Fibroblast of gingiva (primary cell): ENCODE measurements at places on chromosomes 5 and 9.

- DNase-seq: peak; percentile 10
These were observed 379.2 kb downstream of the TMEM167A start for GRCh38 chr5:82698026-82698425.

DNA sequence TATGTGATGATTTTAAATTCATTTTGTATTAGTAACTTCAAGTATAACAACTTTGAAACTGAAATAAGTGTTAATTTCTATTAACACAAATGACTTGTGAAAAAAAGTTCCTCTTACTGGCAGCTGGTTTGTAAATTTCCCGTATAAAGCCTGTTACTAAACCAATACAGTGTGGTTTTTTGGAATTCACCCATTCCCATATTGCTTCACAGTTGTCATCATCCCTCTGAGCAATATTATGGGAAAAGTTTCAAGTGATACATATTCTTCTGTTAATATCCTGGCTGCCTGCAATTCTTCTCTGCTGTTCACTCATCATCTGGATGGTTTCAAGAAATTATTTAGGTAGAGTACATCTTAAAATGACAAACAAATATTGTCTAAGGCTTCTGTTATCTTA, 1185.1 kb upstream of the C9orf72 start:
- DNase-seq: no peak

GRCh38 chr9:73050887-73051550, 98.2 kb upstream of the ALDH1A1 start:
- no peak for DNase-seq

DNA sequence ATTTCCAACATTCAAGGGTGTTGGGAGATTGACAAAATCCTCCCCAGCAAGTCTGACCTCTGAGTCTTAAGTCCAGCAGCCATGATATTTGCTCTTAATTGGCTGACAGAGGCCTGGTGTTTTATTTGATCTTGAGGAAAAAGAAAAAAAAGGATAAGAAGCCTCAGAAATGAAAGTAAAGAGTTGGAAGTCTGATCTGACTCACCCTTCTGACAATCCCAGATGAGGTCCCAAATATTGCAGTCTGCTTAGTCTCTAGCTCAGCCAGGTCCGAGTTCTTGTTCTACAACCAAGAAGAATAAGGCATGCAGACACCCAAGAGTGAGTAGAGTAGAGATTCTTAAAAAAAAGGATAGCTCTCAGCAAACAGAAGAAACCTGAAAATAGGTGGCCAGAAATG, 632.5 kb upstream of the ST8SIA4 start:
- DNase-seq: no peak

DNA sequence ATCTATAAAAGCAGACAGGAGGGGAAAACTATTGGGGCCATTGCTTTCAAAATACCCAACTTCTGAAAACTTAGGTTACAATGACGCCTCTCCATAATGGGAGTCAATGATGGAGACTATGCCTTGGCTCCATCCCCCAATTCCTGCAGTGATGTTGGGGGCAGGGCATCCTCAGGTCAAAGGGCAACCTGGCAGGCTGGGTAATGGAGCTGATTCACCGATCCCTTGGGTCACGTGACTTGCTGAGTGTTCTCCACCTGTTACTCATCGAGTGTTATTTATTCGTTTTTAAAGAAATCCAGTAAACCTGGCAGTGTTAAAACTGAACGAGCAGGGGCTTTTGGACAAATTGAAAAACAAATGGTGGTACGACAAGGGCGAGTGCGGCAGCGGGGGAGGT, 244.4 kb downstream of the FAM114A2 start:
- DNase-seq: no peak

DNA sequence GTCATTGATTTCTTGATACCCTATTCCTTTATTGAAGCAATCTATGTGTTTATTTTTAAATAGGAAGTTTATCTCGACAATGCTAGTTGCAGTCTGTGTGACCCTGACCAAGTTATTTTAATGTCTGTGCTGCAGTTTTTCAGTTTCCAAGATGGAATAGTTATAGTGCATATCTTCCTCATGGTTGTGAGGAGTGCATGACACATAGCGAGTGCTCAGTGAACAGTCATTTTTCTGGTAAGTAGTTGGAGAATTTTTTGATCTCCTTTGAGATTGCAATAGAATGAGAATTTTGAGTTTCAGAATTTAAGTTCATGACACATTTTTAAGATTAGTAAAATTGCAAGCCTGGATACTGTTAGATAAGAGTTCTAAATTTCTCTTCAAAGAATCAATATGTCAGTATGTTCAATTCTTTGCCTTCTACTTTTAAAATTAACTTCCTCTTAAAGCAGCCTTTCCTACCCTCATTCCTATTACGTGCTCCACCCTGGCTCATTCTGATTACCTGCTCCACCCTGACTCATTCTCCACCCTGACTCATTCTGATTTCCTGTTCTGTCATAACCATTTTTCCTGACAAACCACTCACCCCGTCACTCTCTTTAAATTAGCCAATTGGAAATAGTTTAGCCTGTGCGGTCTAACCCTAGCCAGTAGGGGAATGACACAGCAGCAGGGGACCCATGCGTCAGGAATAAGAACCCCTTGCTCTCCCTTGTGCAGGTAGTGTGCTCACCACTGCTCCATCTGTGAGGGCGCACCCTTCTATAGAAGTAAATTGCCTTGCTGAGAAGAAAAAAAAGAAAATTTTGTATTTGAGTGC, 30.7 kb downstream of the SPIN1 start:
- no peak for DNase-seq

DNA sequence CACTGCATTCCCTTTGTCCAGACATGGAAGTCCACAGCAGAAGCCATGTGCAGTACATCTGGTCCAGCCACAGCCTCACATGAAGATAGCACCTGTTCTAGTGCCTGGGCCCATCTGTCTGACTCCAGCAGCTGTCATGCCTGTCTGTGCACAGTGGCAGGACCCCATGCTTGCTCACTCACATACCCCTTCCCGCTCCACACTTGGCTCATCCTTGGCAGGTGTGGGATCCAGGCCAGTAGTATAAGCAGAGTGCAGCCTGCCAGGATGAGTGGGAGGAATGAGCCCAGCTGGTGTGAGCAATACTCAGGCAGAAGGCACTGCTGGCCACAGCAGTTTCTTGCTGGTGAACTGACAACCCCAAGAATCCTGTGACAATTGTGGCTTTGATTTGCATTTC, 168.0 kb downstream of the PRDM9 start:
- DNase-seq: no peak

GRCh38 chr5:107990881-107991810, 320.4 kb upstream of the EFNA5 start:
- no peak for DNase-seq

DNA sequence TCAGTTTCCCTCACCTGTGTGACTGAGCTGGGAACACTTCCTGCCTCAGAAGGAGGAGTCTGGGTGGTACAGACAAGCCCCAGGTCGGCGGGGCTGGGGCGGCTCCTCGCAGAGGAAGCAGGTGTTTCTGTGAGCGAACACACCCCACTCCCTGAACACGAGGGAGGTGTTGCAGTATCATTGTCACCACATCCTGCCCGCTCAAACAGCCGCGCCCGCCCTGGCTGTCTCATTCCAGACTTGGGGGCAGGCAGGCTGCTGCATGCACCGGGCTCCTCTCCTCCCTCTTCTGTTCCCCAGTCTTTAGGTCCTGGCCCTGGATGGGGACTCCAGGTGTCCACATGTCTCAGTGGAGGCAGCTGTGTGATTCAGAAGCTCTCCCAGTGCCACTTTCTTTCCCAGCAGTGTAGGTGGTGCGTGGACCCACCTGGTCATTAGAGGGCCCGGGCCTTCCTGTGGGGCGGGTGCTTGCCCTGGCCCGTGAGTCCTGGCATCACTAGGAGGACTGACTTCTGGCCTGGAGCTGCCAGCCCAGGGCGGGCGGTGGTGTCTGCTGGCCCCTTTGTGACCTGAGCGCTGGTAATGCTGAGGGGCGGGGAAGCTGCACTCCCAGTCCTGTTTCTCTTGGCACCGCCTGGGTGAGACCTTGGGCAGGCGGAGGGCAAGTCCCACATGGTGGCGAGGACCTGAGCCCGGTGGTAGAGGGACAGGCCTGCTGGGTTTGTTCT, 18.3 kb upstream of the PHYHD1 start:
- no peak for DNase-seq

DNA sequence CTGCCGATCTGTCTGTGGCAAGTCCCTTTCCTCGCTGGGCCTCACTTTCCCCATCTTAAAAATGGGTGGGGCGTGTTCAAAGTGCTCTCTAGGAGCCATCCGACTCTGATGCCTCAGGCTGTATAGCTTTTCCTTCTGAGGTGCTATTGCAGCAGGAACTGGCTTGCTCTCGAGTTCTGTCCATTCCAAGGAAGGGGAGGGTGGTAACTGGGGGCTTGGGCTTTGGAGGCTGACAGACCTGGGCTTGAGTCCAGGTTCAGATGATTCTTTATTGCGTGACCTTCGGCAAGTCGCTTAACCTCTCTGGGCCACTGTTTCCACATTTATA, 139.5 kb downstream of the RGS3 start:
- no peak for DNase-seq

DNA sequence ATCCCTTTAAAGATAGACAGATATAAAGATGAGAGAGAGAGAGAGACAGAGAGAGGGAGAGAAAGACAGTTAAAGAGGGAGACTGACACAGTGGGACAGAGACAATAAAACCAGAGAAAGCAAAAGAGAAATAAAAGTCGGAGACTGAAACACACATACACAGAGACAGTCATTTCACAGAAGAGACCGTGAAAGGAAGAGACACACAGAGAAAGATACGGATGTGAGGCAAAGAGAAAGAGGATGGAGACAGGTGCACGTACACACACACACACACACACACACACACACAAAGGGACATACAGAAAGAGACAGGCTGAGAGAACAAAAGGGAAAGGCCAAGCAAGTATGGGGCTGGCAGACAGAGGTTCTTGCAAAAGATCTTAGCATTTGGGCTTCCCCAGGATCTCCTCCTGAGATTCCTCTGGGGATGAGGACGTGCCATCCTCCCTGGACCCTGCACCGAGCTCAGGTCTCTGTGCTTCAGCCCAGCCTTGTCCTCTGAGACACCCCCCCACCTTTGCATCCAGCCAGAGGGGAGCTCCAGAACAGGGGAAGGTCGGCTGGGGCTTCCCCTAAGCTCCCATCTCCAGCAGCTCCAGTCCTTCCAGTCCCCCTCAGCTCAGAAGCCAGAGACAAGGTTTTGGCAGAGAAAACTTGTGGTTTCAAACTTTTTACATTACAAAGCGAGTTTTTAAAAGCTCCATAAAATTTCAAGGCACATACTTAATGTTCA, 318.4 kb upstream of the PANK3 start:
- DNase-seq: no peak

DNA sequence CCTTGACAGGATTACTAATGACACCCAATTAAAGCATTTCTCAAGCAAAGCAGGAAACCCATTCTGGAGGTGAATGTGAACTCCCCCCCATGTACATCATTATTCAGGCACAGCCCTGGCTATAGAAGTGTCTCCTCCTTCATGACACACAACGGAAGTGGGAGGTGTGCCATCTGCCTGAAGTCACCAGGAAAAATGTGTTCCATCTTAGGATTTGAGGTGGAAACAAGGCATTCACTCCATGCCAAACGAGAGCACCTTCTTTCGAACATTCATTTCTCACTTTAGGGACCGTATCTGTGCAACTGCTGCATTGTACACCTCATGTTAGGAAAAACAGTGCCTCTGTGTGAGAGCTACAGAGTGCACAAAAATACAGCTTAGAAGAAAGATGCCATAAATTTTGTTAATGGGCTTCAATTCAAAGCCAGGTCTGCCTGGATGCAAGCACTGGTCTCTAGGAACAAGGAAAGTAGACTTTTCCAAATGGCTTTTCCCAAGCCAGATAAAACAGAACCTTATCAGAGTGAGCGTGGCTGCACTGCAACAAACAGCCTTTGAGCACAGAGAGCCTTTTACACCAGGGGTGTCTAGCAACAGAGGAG, 19.4 kb downstream of the GOLM1 start:
- DNase-seq: no peak
